ENCODE measurements at places on chromosomes 16 and 17.

- DNase-seq, result no peak
Observed at GRCh38 chr17:13864521-13864920, 204.8 kb upstream of the COX10 start.

- no peak for DNase-seq
Observed at GRCh38 chr16:81782236-81782635, 3.1 kb downstream of the PLCG2 start.

- DNase-seq, result no peak
Observed at GRCh38 chr17:36879027-36879426, 58.2 kb upstream of the LHX1 start.

DNA sequence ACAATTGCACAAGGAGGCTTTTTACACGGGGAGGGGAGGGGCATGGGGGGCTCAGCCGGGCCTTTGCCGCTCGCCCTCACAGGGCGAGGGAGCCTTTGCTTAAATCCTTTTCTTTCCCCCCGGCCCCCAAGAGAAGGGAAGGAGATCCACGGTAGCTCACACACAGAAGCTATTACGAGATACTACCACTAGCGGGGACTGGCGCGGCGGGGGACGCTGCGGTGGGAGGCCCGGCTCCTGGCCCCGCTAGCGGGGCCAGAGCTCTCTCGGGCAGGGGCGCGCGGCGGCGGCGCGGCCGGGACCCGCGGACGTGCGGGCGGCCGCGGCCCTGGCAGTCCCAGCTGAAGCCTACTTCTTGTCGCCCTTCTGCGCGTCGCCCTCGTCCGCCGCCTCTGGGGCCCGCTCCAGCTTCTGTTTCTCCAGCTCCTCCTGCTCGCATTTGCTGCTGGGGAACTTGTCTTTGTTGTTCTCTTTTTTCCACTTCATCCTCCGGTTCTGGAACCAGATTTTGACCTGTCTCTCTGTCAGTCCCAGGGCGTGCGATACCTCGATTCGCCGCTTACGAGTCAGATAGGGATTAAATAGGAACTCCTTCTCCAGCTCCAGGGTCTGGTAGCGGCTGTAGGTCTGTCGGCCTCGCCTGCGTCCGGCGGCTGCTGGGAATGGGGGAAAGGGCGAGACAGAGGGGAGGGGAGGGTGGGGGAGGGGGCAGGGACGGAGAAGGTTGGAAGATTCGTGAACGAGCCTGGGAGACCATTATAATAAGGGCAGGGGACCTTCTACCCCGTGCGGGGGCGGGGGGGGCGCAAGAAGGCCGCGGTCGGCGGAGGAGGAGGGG is 2.0 kb downstream of the HOXB8 start:
- DNase-seq, result no peak

DNA sequence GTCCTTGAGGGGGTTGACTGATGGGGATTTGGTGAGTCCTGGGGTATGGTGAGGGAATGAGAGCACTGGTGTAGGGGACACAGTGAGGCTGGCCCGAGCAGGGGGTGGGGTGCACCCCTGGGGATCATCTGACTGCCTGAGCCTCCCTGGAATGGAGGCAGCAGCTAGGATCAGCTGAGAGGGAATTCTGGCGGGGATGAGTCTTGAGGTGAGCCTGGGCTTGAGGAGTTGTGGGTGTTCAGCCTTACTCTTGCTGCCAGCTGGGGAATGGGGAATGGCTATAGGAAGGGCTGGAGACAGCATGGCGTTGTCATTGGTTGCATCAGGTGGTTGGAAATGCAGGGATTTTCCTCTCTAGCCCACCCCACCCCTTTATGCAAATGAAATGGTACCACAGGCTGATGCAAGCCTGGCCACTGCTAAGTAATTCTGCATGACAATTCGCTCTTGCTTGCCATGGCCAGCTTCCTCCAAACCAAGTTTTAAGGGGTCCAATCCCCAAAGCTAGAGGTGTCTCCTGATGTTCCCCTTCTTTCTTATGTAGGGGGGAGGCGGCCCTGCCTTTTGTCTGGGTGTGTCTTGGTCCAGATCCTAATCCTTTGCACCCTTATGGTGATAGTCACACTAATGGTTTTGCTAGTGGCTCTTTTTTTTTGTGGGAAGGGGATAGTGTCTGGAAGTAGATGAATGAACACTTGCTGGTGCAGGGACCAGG is 7.5 kb downstream of the NFE2L1 start:
- no peak for DNase-seq

DNA sequence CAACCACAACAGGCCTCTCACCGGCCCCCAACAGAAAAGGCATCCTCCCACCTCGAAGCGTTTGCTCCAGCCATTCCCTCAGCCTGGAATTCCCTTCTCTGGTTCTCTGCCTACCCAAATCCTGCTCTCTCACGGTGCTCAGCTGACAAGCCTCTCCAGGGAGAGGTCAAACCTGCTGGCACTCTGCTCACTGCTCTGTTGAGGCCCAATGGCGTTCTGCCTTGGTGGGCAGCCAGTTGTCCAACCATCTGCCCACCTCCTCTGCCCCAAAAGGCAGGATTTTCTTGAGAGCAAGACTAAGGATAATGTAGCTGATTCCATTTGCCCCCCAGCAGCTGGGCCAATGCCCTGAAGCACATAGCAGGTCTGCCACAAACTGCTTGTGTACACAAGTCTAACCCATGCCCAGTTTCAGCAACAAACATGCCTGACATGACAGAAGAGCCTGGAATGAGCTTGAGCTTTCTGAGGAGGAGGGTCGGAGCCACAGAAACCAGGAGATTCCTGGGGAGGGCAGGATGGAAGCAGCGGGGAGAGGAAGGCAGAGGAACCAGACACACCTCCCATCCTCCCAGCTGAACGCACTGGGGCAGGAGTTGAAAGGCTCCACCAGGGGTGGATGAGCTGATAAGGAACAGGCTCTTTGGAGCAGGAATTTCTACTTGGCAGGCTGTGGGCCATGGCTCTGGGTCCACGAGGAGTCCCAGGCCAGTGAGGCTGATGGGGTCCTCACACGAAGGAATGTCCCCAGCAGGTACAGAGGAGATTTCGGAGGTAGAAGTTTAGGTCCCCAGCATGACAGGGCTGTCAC is 23.9 kb downstream of the ARHGAP27 start:
- DNase-seq, result peak; percentile 26

DNA sequence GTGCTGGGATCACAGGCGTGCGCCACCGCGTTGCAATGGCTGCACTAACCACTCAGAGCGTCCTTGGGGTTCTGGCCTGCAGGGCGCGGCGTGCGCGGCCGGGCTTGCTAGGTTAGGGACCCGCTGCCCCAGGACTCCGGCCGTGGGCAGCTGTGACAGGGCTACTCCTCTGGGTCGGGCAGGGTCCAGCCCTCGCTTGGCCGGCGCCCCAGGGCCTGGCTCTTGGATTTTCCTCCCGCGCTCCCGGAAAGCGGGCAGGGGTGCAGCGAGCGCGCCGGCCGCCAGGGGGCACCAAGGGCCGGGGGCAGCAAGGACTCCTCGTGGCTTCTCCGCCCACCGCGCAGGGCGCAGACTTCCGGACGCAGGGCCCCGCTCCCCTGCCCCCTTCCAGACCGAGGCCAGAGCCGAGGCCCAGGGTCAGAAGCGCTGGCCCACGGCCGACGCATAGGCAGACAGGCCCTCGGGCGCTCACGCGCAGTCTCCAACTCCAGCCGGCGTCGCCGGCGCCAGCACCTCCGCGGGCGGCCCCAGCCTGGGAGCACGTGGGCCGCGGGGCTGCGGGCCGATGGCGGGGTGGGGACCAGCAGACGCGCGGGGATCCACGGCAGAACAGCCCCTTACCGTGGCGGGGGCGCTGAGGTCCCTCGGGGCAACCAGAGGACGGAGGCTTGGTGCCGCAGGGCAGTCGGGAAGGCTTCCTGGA is 355 bp downstream of the TLE7 start:
- no peak for DNase-seq

- DNase-seq, result no peak
Observed at GRCh38 chr17:14207791-14208190, 28.9 kb downstream of the CDRT15 start.

DNA sequence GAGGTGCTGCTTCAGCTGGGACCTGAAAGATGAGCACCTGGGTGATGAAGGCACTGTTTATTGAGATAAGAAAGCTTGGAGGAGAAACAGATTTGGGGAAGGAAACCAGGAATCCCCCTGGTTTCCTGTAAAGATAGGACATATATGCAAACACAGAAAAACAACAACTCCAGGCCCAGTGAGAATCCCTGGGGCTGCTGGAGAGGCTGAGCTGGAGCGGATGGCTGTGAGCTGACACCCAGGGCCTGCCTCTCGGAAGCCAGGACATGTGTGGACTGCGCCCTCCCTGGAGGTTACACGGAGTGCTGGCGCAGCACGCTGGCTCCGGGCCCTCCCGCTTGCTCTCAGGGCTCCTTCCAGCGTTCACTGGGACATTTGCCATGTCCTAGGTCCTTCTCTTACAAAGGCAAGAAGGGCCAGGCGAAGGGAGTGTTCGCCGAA is 57.5 kb downstream of the CYB5B start:
- no peak for DNase-seq

DNA sequence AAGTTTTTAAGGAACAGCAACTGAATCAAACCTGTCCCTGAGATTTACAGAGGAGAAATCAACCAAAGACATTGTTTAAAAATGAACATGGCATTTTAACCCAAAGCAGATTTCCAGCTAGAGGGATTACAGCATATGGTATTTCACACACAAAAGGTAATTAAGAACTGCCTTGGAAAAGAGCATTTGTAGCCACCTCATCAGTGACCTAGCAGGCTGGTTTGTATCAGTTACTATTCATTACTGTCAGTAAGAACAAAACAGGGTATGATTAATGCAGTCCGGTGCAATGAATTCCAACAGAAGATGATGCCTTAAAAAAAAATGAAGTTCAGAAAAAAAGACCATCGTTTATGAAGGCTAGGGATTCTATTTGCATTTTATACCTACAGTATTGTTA is 219.9 kb downstream of the CHD9NB start:
- no peak for DNase-seq

GRCh38 chr16:6124136-6124535 is 1026.5 kb upstream of the EEF2KMT start:
- DNase-seq, result no peak

GRCh38 chr16:53024045-53024444 is 28.7 kb downstream of the CHD9NB start:
- DNase-seq, result no peak

DNA sequence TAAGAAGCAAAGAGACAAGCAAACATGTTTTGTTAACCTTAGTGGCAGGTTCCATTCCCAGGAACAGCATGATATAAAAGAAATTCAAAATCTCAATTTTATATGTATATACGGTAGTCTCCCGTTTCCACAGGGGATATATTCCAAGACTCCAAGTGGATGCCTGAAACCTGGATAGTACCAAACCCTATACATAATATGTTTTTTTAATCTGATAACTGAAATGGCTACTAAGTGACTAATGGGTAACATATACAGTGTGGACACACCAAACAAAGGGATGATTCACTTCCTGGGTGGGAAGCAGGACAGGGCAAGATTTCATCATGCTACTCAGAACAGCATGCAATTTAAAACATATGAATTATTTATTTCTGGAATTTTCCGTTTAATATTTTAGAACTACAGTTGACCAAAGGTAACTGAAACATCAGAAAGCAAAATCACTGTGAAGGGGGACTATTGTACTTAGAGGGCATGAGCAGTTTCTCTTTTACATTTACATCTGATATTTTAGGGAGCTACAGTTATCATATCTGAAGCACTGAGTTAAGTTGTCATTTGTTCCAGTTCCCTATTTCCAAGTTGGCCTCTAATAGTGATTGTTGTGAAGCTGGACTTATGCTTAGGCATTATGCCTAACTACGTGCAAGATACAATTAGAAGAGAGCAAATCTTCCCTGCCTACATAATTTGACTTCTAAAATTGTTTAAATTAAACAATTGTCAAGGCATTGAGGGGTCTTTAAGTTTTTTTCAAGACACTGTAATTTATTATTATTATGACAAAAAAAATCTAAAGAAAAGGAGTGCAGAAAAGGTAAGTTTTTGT is 34.1 kb upstream of the ABCA6 start:
- no peak for DNase-seq

DNA sequence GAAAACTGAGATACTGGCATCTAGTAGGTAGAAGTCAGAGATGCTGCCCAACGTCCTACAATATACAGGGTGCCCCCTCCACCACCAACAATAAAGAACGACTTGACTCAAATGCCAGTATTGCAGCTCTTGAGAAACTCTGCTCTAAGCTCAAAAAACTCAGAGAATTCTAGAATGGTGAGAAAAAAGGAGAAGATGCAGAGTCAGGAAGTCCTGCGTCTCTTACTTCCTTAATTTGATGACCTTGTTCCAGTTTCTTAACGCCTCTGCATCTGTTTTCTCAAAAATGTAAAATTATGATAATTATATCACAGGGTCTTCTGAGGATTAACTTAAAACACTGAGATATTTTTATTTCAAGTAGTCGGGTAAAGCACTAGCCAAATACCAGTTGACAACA is 1.7 kb upstream of the HSBP1 start:
- DNase-seq, result no peak

DNA sequence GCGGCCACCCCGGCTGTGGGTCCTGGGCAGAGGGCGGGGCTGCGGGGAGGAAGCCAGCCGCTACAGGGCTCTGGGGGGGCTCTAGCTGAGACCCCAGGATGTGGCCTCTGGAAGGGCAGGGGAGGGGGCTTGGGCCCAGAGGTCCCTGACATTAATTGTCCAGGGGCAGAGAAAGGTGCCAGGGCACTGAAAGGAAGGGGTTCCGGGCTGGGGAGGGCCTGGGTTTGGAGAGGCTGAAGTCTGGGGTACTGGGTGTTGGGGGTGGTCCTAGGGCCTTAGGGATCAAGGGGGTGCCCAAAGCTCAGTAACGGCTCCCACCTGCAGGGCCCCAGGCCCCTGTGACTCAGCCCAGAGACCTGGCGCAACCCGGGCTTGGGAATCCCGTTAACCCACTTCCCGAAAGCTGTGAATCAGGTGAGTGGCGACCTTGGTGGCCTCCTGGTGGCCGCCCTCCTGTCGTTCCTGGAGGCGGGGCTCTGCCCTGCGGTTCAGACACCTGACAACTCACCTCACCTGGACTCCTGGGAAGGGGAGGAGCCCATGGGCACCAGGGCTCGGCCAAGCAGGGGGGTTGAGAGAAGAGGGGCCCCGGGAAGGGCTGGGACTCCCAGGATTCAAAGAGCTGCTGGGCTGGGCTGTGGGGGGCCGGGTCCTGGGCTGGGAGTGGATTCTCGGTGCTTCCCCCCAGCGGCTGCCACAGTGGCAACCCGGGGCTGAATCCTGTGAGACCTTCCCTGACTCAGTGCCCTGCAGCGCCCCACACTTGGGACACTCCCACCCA is 465 bp upstream of the PRSS22 start:
- DNase-seq, result no peak

- no peak for DNase-seq
Observed at GRCh38 chr16:30700491-30700890, 1.5 kb downstream of the SRCAP start.

- DNase-seq, result no peak
Observed at GRCh38 chr17:57982452-57983170, 5.4 kb downstream of the VEZF1 start.

GRCh38 chr17:18070861-18071340 is 16.8 kb upstream of the DRG2 start:
- peak; percentile 77 for DNase-seq

DNA sequence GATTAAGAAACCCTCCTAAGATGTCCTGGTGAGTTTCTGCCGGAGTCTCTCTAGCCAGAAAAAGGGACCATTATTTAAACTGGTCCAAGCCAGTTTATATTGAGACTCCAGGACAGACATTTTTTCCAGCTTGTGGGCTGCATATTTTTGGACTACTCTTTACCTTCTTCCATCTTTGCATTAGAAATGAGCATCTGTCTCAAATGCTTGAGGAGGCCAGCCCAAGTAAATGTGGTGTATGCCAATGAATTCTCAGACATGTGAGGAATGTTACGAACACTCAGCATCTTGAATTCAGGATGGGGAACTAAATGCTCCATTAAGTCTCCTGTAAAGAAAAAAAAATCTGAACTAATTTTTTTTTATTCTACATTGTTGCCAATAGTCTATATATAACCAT is 18.4 kb downstream of the TUBD1 start:
- no peak for DNase-seq

GRCh38 chr16:11111856-11112634 is 144.0 kb downstream of the SOCS1 start:
- DNase-seq, result no peak

All from DMS 273 treated with DMSO at 0.1 percent for 48 hours (cell line).